ENCODE measurements at places on chromosomes 3 and 15.
A peak's percentile ranks its signal among the peaks of the same experiment; 100 is the strongest.

DNA sequence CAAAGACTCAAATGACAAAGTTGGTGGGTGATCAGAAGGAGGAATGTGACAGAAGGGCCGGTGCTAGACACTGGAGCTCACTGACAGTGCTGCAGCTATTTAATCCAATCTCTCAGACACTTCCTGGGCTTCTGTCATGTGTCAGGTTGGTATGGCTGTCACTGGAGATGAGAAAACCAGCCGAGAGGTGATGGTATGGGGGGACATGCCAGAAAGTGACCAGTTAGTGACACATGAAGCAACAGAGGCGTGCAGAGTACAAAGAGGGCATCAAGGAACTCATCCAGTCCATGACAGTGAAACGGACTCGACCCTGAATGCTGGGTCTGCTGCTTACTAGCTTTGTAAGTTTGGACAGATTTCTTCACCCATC is 219.5 kb downstream of the CADPS start:
- DNase-seq: no peak

DNA sequence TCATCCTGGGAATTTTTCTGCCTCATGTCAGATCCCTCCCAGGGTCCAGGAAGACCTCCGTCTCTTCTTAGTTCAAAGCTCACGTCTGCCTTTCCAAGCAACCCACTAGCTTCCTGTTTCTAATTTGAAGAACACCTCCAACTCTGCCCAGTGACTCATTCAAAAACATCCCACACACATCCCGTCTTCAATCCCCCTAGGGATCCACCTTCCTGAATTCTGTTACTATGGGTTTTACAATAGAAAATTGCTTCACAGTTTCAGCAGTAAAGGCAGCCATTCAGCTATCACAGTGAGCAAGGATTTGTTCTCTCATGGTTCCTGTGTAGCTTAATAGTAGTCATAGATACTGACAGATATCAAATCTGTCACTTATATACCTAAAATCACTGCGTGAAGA is 308.3 kb upstream of the CCDC54 start:
- no peak for DNase-seq

- DNase-seq: no peak
Observed at GRCh38 chr3:385151-385550, 188.6 kb downstream of the CHL1 start.

- DNase-seq: no peak
Observed at GRCh38 chr15:71278989-71279756, 163.9 kb downstream of the THSD4 start.

GRCh38 chr3:126261037-126261436 is 80.7 kb upstream of the ALDH1L1 start:
- no peak for DNase-seq

DNA sequence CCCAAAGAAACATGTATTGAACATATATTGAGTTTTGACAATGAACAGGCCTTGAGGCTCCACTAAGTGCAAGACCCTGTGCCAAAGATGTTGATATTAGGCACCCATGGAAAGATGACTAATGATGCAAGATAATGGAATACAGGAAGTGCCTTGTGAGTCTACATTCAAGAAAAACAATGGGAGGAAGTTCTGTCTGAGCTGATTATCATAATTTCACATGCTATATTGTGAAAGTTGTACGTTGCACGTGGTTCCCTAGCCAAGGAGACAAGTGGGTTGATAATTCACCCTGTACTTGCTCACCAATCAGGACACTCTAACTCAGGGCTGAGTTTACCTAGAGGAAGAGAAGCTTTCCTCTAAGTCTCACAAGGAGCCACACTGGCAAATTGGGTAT is 186.9 kb upstream of the STAC start:
- no peak for DNase-seq

DNA sequence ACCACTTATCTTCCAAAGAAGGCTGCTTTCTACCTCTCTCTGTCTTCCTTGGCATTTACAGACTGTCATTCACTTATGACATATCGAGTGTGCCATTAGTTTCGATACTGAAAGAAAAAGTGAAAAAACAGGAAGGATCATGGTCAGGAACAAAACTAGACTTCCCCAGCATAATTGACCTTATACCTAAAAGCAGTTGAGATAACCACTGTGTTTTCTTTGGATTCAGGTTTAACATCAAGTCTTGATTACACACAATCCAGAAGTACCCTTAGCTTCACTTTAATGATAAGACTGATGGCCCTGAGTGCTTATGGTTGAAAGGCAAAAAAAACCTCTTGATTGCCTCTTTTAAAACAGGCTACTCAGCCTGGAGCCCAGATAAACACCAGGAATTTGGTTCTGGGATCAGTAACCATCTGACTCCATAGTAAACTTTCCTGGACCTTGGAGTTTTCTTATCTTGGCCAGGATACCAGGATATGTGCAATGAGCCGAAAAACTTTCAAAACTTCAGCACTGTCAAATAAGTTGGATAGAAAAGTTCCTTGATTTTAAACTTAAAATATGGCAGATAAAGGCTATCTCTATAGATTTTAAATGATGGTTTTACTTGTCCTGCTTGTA is 5.0 kb upstream of the UACA start:
- DNase-seq: no peak

- no peak for DNase-seq
Observed at GRCh38 chr3:71191031-71191482, 392.5 kb downstream of the FOXP1 start.

- DNase-seq: peak; percentile 65
Observed at GRCh38 chr3:106609666-106610301, 741.0 kb upstream of the CBLB start.

GRCh38 chr3:124352149-124352539 is 360.2 kb upstream of the ROPN1 start:
- no peak for DNase-seq

- peak; percentile 13 for DNase-seq
Observed at GRCh38 chr3:171163101-171164066, 136.9 kb upstream of the SLC2A2 start.

DNA sequence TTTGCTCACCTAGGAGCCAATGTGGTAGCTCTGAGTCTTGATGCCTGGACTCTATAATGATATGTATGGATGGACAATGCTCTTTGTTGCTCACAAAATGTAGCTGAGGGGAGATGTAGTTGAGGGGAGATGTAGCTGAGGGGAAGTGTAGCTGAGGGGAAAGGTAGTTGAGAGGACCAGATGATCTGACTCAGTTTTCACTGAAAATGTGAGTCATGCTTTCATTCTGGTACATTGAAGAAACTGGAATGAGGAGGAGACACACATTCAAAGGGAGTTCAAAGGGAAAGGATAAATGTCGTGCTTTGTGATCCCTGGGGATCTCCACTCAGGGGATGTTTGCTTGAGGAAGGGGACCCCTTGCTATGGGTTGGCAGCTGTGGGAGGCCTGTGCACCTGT is 302.9 kb upstream of the TRIM42 start:
- no peak for DNase-seq

- no peak for DNase-seq
Observed at GRCh38 chr3:119340014-119340413, 45.8 kb downstream of the ARHGAP31 start.

Data from activated CD4-positive, alpha-beta T cell treated with anti-CD3 and anti-CD28 coated beads for 24 hours (primary cell).